ENCODE measurements at places on chromosomes 2 and 18. TPM values are rescaled to one million over a fixed set of nuclear protein-coding genes. Genes with fewer than 3 reads are reported as not detected.

The PLGLB2 gene
- 0.63 TPM for total RNA-seq

The ABCB11 gene
- total RNA-seq = under 0.01 TPM

The LOXHD1 gene
- total RNA-seq = not detected

The NOL4 gene
- total RNA-seq = not detected

The RGPD5 gene
- total RNA-seq = 18.8 TPM

The SERPINB3 gene
- not detected for total RNA-seq

The C2orf92 gene
- total RNA-seq = 1.4 TPM
